Mucosa of gallbladder (tissue), 1 donor: ENCODE measurements at places on chromosomes 4 and X. TPM values are rescaled to one million over a fixed set of nuclear protein-coding genes. Genes with fewer than 3 reads are reported as not detected.

GRCh38 chrX:126265116-126265515 is 99.0 kb upstream of the DCAF12L2 start:
- no peak for DNase-seq

- no peak for DNase-seq
These were observed 27.6 kb downstream of the CLNK start for GRCh38 chr4:10656988-10657387.

- no peak for DNase-seq
These were observed 64.4 kb upstream of the TEX13D start for GRCh38 chrX:124268099-124268498.

GRCh38 chr4:51840781-51841180 is 2.2 kb upstream of the DCUN1D4 start:
- no peak for DNase-seq

The PLK4 gene
- total RNA-seq: 2.3 TPM

- no peak for DNase-seq
These were observed 134.5 kb upstream of the NKX1-1 start for GRCh38 chr4:1540601-1541375.

The SGMS2 gene
- 76.1 TPM for total RNA-seq

The GPR119 gene
- total RNA-seq: not detected

DNA sequence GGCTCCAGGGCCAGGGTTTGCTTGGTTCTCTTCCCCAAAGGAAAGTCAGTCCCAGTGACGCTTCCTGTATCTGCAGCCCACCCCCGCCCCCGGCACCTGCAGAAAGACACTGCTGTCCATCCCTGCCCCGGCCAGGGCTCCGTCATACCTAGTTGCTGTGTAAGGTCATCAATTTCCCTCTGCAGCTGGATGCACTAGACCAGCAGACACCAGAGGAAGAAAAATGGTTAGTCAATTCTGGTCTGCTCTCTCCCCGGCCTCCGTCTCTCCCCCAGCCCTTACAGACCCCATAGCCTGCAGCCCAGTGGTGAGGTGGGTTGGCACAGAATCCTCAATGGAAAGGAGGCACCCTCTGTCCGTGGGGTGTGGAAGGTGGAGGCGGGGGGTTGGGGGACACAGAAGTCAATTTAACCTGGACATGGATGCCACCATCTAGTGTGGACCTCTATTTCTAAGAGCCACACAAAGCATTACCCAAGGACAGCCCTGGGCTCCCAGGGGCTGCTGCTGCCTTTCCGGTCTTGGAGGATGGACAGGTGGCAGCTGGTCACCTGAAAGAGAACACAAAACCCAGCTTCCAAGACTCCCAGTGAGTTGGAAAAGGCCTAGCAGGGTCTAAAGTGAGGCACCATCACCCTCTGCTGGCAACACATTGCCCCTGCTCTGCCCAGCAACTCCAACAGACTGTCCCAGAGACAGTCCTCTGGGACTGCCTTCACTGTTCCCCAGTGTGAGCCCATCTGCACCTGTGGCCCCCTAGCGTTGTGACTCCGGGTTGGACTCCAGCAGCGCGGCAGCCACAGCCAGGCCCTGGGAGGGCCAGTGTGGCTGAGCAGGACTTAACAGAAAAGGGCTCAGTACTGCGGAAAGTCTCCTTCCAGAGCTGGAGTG is 40.2 kb upstream of the NHSL2 start:
- DNase-seq: no peak

GRCh38 chr4:116055857-116056827 is 942.7 kb upstream of the NDST4 start:
- DNase-seq: no peak

DNA sequence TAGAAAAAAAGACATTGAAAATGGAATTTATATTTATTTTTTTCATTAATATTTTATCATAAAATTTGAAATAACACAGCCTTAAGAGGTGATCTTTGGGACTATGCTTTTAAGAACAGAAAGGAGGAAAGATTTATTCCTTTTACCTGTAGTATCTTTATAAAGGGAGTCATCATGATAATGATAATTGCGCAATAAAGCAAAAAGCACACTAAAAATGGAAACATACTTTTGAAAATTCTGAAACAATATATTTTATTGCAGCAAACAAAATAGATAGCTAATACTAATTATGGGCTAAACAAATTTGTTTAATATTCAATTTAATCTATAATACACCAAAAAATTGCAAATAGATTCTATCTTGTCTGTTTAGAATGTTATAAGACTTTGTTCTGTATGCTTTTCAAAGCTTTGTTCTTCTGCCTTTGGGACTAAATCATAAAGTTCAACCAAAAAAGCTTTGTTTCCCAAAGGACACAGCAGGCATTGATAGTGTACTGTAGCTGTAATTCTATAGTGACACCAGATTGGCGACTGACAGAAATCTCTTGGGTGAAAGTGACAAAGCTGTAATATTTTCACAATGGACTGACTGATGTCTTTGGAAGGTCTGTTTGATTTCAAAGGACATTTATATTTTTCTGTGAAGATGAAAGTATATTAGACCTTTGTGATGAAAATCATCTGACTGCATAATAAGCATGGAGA is 2156.6 kb upstream of the TENM3 start:
- no peak for DNase-seq

DNA sequence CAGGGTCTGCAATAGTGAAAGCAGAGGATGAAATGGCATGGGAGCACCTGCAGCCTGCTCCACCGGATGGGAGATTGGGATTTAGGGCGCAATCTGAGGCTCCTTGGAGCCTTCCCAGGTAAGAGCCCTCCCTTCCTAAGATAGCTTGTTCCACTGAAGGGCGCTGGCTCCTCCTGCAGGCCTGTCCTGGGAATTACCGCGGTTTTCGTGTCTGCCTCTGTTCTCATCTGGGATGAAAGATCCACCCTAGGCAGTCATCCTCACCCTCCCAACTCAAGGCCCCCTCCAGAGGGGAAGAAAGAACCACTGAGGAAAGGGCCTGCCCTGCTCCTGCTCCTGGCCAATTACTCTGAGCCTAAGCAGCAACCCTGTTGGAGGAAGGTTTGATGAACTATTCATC is 547.5 kb downstream of the SMARCA1 start:
- peak; percentile 12 for DNase-seq

DNA sequence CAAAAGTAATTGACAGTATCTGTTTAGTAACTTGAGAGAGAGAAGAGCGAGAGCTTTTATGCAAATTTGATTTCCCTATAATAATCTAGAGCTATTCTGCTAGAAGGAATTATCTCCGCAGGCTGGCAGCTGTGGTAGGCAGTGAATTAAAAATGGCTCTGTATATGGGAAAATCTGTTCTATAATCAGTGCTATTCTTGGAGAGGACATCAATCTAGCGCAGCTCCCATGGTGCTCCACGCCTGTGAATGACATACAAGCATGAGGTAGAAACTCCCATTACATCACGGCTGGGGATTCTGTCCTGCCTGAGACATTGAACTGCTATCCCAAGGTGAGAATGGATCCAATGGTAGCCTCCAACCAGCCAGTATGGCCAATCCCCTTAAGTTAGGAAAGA is 179.0 kb downstream of the DHX15 start:
- DNase-seq: no peak
